Midbrain (tissue), 1 donor: ENCODE measurements at places on chromosomes 6 and 20.

DNA sequence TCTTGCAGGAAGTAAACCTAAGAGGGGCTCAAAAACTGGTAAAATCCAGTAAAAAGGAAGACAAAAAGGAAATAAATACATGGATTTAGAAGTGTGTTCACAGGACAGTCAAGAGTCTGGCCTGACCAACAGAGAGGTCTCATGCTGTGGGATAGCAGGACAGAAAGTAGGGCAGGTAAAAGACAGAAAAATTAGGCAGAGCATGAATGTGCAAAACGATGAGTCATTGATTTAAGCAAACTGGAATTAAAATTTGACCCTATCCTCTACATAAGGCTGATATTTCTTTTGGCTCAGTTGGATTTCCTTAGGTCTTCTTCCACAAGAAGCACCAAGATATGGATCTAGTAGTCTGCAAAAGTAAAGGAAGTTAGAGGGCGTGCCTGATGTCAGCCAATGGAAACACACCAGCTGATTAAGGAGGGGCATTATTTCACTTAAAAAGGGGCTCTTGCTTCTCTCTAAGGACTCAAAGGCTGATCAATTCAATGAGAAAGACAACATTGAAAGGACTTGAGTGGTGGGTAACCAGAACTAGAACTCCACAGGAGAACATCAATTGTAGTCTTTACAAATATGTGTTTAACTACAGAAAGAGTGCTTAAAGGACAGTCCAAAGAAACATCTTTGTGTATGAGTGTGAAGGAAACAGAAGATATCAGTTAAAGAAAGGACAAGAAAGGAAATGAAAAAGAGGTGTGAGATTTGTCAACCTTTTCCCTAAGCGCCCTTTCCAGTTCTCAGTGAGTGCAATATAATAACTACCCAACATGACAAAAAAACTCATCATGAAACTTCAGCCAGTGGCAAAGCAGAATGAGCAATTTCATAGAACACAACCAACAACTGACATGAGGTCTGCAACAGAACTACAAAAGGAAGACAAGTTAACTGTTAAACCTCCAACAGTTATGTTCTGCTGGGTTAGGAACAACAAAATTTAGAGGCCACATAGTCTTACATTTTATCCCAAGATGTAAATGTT is 19.4 kb upstream of the MYB start:
- no peak for DNase-seq

DNA sequence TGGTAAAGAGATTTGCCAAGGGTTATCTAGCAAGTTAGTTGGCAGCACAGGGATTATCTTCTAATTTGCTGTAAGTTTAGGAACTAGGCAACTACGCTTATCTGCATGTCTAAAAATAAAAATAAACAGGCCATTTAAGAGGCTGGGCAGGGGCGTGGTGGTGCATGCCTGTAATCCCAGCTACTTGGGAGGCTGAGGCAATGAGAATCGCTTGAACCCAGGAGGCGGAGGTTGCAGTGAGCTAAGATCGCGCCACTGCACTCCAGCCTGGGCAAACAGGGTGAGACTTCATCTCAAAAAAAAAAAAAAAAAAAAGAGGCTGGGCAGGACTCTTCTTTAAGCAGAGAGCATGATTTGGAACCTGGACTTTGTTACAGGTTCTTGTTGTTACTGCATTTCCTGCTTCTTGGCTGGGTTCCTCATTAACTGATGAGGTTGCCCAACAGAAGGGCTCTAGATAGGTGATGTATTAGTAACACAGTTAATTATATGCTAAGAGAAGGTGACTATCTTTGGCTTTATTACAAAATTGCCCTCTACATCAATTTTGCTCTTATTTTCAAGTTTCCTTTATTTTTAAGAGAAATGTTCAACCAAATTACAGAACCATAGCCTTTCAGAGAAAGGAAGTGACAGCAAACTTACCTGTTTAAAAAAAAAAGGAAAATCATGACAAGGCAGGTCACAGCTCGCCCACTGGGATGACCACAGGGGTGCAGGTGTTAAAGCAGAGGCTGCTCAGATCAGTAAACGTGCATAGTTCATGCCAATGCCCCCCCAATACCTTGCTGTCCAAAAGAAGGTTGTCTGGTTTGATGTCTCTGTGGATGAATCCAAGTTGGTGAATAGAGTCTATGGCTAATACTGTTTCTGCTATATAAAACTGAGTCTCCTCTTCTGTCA is 32.5 kb downstream of the STK38 start:
- no peak for DNase-seq

DNA sequence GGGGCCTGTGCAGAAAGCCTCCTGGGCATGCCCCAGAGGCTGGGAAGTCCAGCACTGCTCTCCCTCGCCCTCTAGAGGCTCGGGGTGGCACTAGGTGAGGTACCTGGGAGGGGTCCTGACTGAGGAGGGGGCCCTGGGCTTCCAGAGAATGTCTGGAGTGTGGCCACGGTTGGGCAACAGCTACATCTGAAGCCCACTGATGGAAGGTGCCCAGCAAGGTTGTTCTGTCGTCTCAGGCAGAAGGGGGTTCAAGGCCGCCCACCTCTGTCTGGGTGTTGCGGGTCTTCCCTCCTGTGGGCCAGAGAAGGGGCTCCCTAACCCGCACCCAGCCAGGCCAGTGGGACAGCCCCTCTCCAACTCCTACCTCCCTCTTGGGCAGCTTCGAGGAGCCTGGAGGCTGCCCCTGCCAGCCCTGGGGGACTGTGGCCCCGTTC is 11.4 kb upstream of the VEGFA start:
- DNase-seq: no peak

GRCh38 chr6:71035871-71036270 is 79.0 kb upstream of the B3GAT2 start:
- DNase-seq: no peak

DNA sequence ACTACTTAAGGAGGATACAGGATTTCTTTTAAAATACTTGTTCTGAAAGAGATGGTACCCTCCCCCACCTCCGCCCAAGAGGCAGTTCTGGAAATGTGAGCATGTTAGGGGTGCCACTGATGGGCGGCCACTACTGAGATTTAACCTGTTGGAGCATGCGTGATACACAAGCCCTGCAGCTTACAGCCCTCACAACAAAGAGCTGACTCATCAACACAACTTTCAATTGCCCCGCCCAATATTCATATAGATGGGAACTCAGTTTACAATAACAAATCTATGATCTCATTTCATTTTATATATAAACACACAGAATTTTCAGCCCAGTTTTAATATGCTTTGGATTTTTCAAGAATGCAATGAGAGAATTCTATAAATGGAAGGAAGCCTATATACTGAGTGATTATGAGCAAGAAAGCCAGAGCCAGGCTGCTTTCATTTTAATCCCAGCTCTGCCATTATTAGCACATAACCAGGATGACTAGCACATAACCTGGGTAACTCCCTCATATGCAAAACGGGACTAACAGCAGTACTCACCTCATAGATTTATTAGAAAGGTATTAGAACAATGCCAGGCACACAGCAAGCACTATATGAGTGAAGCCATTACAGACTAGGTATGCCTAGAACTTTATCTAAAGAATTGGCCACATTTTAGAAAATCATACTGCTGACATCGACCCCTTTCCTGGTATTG is 45.6 kb upstream of the IPCEF1 start:
- DNase-seq: no peak

- no peak for DNase-seq
Observed at GRCh38 chr20:63293871-63294535, 1.0 kb downstream of the COL20A1 start.
